ENCODE measurements at places on chromosomes 11 and 22.

DNA sequence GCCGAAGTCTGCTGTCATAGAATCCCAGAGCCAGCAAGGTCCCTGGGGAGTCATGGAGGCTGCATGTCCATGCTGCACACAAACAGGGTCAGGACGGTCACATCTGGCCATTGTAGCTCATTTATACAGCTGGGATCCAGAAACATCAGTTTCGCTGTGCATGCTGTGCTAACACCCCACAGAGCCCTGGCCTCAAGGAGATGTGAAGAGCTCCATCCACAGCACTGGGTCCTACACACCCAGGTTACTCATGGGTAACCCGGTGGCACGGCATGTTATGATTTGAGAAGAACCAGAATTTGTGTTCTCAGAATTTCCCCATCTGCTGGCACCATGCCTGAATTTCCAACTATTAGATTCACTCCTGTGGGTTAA is 146.3 kb upstream of the ARHGAP20 start:
- DNase-seq: no peak

- DNase-seq: no peak
These were observed 6.7 kb downstream of the CD5 start for GRCh38 chr11:61108847-61109585.

- DNase-seq: no peak
These were observed 51.6 kb downstream of the CYTH4 start for GRCh38 chr22:37333724-37334460.

DNA sequence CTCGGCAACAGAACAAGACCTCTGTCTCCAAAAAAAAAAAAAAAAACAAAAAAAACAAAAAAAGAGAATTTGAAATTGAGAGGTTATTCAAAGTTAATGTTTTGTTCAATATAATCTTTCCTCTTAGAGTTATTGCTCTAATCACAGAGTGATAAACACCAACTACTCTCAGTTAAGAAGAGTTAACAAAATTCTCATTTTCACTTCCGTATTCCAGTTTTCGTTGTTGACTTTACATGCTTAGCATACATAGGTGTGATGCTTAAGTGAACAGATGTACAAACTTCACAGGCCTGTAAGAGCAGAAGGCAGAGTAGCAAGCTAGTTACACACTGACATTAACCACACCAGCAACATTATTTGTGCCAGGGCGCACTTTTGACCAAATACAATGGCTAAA is 12.3 kb downstream of the EIF4ENIF1 start:
- no peak for DNase-seq

DNA sequence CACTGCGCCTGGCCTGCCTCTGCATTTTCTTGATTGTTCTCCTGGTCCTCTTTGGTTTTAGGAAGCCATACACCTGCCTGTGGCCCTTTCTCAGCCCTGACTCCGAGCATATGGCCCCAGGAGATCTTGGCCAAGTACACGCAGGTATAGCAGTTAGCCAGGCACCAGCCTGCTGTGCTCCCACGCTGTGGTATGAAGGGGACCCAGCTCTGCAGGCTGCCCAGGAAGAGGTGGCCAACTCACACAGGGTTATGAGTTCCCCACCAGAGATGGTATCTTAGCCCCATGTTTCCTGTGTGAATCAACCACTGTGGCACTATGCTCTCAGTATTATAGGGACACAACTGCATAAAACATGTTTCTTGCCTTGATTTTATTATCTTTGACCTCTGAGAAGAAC is 31.1 kb downstream of the SGSM3 start:
- peak; percentile 67 for DNase-seq

DNA sequence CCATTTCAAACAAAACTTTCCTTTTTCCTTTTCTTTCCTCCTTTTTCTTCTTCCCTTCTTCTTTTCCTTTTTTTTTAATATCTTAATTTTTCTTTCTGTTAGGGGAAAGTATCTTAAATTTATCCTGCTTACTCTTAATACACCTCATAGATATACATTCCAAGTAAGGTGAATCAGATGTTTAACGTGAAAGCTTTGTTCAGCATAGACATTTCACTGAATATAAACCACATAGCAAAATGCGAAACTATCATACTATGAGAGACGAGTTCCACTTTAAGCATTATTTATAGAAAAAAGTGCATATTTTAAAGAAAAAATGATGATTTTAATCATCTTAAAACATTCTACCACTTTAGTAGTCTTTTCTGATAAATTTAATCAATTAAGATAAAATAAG is 137.8 kb upstream of the MTMR2 start:
- no peak for DNase-seq

DNA sequence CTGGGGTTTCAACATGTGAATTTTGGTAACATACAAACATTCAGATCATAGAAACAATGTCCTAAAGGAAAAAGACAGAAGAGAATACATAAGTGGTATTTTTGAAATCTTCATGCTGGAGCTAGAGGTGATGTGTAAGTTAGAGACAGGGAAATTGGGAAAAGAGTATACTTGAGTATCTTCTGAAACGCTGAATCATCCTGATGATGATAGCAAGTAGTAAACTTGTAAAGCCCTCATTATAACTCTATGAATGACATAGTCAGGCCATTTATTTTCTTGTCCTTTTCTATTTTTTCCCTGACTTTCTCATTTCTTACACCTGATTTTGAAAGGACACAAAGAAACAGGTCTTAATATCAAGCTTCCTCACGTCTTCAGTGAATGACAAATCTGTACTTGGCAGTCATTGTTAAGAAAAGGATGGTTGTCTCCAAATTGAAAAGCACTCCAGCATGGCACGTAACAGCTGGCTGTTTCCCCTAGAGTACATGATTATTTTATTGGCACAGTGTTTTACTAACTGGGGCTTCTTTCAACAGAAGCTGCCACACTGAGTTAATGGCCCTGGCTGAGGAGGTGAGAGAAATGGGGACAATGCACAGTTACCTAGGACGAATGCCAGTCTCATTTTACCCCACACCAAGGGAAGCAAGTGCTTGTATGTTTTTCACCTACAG is 140.7 kb upstream of the CTSC start:
- DNase-seq: no peak

GRCh38 chr22:22395245-22395644 is 113.3 kb downstream of the ZNF280B start:
- no peak for DNase-seq

GRCh38 chr11:123451183-123451781 is 21.2 kb downstream of the GRAMD1B start:
- no peak for DNase-seq

GRCh38 chr22:25760294-25760693 is 18.3 kb downstream of the MYO18B start:
- DNase-seq: no peak

DNA sequence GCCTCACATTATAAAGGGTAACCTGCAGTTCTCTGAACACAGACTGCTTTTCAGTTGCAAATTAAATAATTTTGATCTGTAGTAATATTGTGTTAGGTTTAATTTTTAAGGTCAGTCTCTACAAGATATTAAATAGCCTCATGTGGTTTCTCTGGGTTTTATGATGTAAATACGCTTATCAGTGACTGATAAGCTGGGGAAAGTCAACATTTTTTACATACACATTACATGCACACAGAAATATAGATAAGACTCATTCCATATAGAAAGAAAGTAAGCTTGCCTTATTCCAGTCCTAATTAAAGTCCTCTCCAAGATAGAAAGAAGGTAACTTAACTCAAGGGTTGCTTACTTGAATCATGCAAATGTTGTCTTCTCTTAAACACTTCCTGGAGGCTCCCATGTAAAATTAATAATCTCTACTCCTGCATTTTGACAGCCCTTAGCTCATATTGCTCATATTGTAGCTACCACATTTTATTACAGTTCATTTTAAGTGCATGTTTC is 1.6 kb upstream of the OR5M3 start:
- no peak for DNase-seq

GRCh38 chr11:2566223-2567025 is 121.6 kb downstream of the KCNQ1 start:
- no peak for DNase-seq

DNA sequence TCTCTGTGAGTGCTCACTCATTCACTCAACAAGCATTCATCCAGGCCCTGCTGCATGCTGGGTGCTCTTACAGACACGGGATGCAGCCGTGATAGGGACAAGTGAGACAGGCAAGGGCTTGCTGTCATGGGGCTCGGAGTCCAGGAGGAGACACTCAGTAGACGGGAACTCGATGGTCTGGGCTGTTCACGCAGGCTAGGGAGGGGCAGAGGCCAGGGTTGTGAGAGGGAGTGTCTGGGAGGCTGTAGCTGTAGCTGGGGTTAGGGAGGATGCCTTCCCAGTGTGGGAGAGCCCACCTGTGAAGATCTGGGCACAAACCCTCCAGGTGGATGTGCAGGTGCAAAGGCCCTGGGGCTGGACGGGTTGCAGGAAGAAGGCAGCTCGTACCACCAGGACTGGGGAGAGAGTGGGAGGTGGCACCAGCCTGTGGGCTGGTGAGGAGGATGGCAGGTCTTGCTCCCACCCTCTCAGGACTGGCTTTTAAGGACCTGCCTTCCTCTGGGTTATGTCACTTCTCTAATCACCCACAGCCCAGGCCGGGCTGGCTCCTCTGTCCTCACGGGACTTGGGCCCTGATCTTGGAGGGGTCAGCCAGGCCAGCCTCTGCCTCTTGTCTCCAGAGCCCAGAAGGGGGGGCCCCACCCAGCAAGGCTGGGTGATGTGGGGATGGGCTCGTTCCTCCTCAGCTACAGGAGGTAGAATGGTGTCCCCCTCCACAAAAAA is 24.1 kb downstream of the FGF4 start:
- DNase-seq: no peak

- DNase-seq: no peak
These were observed 9.4 kb downstream of the DRD2 start for GRCh38 chr11:113465786-113466185.

DNA sequence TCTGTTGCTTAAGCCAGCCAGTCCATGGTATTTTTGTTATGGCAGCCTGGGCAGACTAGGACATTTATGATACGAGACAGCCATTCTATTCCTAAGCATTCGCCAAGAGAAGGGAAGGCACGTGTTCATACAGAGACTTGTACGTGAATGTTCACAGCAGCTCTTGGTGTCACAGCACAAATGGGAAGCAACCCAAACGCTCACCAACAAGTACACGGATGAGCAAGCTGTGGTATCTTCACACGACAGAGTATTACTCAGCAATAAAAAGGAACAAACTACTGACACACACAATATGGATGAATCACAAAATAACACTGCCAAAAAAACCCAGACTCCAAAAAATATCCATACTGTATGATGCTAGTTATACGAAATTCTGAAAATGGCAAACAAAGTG is 85.1 kb downstream of the PHF21B start:
- no peak for DNase-seq

- DNase-seq: no peak
These were observed 236.8 kb upstream of the PITPNB start for GRCh38 chr22:28155808-28156207.

- DNase-seq: no peak
These were observed 27.7 kb upstream of the MUC5B start for GRCh38 chr11:1194977-1195681.

- no peak for DNase-seq
These were observed 23.4 kb upstream of the CLNS1A start for GRCh38 chr11:77660947-77661346.

DNA sequence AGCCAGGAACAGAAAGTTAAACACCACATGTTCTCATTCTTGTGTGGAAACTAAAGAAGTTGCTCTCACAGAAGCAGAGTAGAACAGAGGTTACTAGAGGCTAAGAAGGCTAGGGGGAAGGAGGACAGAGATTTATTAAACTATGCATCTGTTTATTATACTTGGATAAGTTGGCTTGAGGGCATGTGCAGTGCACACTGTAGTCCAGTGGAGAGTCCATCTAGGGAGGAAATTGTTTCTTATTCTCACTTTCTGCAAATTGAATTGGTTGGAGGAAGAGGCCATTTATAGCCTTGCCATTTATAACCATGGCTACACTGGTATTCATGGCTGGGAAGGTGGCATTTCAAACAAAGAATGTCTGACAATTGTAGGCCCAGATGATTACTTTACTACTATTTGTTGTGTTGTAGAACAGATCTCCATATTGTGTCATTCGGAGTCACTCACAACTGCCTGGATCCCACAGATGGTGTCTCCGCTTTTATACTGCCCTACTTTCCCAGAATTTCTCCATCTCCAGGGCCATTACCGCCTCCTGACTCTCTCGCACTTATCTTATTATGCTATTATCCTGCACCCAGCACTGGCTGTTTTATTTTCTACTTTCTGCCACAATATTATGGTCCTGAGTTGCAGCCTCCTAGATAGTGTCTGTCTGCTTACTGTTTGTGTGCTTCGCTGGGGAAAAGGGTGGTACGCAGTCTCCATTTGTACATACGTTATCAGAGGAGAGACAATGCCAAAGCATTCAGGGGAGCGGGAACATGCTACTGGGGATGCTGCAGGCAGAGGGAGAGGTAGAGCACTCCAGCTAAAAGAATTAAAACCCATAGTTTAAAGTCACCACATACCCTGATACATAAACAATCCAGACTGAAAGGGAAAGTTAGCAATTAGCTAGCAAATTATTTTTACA is 169.3 kb upstream of the BLID start:
- no peak for DNase-seq

GRCh38 chr22:37282385-37282677 is at the start of gene CYTH4:
CYTH4 (plus strand) TSS chr22:37282508; CDS start chr22:37282570, 62 bp downstream.
- DNase-seq: peak; percentile 80

- DNase-seq: no peak
These were observed 42.8 kb downstream of the SIK3 start for GRCh38 chr11:117055469-117055868.

- DNase-seq: no peak
These were observed 11.9 kb upstream of the TCF20 start for GRCh38 chr22:42282252-42282942.

DNA sequence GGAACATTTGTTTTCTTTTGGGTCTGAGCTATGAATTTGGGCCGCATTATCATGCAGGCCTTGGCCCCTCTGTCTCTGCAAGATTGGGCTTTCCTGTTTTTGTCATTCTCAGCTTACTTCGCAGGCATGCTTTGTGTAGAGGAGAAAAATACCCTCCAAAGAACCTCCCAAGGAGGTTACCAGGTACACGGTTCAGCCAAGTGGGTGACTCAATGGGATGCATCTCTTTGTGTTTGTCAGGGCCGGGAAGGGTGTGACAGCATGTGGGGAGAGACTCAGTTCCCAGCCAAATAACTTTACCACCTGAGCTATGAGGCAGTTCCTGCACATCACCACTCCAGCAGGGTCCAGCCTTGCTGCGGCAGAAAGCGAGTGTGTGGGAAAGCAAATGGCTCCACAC is 47.8 kb upstream of the CLDN5 start:
- no peak for DNase-seq

- no peak for DNase-seq
These were observed 121.9 kb upstream of the HSD17B12 start for GRCh38 chr11:43558556-43559127.

Measured in activated gamma-delta T cell treated with Interleukin-2 at 50 U/mL for 16 hours (primary cell).